Erythroblast (primary cell): ENCODE measurements at places on chromosomes 1 and 21.

- no peak for DNase-seq
Observed at GRCh38 chr1:56064705-56065104, 514.7 kb downstream of the PLPP3 start.

- DNase-seq: no peak
Observed at GRCh38 chr1:48808496-48808895, 31.8 kb upstream of the BEND5 start.

- no peak for DNase-seq
Observed at GRCh38 chr1:205665201-205666045, 14.9 kb downstream of the SLC45A3 start.

- DNase-seq: no peak
Observed at GRCh38 chr1:63142001-63142400, 180.4 kb upstream of the FOXD3 start.

DNA sequence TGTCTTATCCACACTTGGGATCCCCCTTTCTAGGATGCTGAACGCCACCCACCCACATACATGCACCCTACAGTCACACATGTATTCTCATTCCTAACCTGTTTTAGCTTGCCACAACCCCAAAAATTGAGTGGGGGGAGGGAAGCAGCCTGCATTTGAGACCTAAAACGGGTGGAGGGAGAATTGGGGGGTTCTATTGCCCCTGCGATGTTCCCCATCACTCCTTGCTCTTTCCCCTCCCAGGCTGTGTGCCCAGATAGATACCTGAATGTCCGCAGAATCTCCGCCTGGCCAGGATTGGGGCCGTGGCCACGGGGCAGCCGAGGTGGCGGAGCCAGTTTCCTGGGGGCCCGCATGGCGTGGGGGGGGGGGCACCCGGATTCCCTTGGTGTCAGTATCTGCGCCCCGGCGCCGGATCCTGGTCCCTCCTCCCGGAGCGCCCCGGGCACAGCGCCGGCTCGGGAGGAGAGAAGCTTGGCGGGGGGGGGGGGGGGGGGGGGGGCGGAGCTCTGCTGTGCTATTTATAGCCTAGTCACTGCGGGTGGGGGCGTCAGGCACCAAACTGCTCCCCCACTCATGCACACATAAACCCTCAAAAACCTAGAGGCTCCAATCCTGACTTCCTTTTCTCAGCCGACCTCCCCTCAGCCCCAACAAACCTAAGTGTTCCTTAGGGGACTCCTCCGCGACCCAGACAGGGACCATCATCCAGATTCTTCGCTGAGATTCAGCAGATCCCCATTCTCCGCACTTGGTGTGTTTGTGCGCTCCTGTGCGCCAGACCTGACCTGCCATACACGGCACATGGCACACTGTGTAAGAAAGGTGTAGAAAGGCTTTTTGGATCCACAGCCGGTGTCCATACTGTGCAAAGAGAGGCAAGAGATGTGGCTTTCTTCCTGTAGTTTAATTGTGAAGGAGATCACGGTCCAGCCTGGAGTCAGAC is 1.9 kb downstream of the ANKRD34A start:
- DNase-seq: peak; percentile 37

DNA sequence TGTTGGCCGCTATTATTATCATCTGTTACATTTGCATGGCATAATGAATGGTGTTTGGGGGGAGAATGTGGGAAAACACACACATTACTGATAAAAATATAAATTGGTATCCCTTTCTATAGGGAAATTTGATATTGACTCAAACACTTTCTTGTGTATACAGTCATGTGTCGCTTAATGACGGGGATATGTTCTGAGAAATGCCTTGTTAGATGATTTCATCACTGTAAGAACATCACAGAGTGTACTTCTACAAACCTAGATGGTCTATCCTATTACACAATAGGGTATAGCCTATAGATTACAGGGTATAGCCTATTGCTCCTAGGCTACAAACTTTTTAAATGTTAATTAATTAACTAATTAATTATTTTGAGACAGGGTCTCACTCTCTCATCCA is 67.2 kb upstream of the B3GALNT2 start:
- no peak for DNase-seq

DNA sequence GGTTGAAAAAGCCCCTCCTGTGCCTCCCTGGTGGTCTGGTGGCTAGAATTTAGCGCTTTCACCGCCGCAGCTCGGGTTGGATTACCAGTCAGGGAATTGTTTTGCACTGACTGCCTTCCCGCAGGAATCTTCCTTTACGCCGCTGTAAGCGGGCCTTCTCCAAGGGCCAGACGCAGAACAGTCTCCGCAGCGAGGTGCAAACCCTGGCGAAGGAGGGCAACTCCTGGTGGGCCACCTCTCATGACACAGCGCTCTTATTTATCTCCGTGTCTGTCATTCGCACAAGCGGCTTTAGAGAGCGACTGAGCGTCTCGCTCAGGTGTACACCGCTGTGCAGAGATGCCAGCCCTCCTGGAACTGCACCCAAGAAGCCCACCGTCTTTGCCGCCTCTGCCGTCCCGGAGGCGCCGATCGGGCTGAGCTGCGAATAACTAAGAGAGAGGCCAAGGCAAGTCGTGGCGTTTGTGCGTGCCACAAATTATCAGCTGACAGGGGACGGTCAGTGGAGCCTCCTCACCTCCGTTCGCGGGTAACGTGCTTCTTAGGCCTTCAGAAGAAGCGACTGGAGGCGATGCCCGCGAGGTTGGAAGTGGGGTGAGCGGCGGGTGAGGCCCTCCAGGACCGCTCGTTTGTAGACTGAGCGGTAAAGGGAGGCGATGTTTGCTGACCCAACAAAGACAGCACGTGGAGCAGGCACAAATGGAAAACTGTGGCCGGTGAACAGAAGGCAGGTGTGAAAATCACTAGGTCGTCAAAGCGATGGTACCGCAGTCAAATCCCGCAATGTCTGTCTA is 93.5 kb downstream of the PRKAB2 start:
- DNase-seq: no peak

- no peak for DNase-seq
Observed at GRCh38 chr1:14794906-14795305, 196.4 kb downstream of the KAZN start.

- no peak for DNase-seq
Observed at GRCh38 chr1:160610569-160611242, 31.4 kb upstream of the CD84 start.

GRCh38 chr1:231806623-231807495 is 180.3 kb downstream of the DISC1 start:
- DNase-seq: peak; percentile 58
